ENCODE measurements at places on chromosomes 7 and 10. TPM values are rescaled to one million over a fixed set of nuclear protein-coding genes. Genes with fewer than 3 reads are reported as not detected.

Gene TMEM236
- 0.05 TPM for total RNA-seq

Gene CPVL
- 1.1 TPM for total RNA-seq

Gene SHTN1
- 67.8 TPM for total RNA-seq

Gene TMEM270
- total RNA-seq, result 0.72 TPM

Gene C10orf71
- total RNA-seq, result not detected

Gene HHEX
- total RNA-seq, result 10.1 TPM

Gene SPDYE6
- not detected for total RNA-seq

Gene NEUROD6
- not detected for total RNA-seq

Gene C10orf90
- 0.67 TPM for total RNA-seq

Gene MINDY4
- 6.2 TPM for total RNA-seq

Gene BLNK
- 0.10 TPM for total RNA-seq

Gene CEP55
- total RNA-seq, result 96.4 TPM

Gene MSS51
- total RNA-seq, result 2.3 TPM

Gene INMT
- total RNA-seq, result 0.13 TPM

Gene LYZL1
- total RNA-seq, result not detected

Gene DDIT4
- total RNA-seq, result 157 TPM

Gene LRRC18
- total RNA-seq, result not detected

Gene ELN
- total RNA-seq, result 0.26 TPM

Gene CFAP70
- 0.10 TPM for total RNA-seq

Gene CRYGN
- total RNA-seq, result 0.74 TPM

Gene ITGA8
- 0.18 TPM for total RNA-seq

Gene HILPDA
- 70.8 TPM for total RNA-seq

Gene ZNF212
- total RNA-seq, result 11.3 TPM

Gene C10orf95
- total RNA-seq, result 0.21 TPM

Gene ADCYAP1R1
- total RNA-seq, result not detected

Gene SPDYE9
- total RNA-seq, result not detected

Gene BTBD16
- 0.82 TPM for total RNA-seq

Gene CPA2
- total RNA-seq, result 0.87 TPM

Gene CARD11
- total RNA-seq, result 0.82 TPM

Gene TMEM130
- 0.41 TPM for total RNA-seq

Gene NRG3
- 0.08 TPM for total RNA-seq

Gene ADAM12
- 0.10 TPM for total RNA-seq

Gene C1GALT1
- total RNA-seq, result 54.5 TPM

Gene CPA4
- total RNA-seq, result 3.1 TPM

Gene CYP3A7
- not detected for total RNA-seq

Gene ZNF679
- not detected for total RNA-seq

Gene EVX1
- total RNA-seq, result 0.10 TPM

Gene CCL24
- total RNA-seq, result not detected

Gene STEAP4
- 0.10 TPM for total RNA-seq

Gene PNLIPRP1
- total RNA-seq, result 0.95 TPM

Gene CDHR1
- 0.39 TPM for total RNA-seq

Gene AKR1E2
- 4.7 TPM for total RNA-seq

Gene WNT2
- not detected for total RNA-seq

Gene SH2D4B
- total RNA-seq, result 0.10 TPM

Gene TFPI2
- total RNA-seq, result 2.9 TPM

Gene HMX2
- total RNA-seq, result 2.7 TPM

Gene GRID2IP
- 0.13 TPM for total RNA-seq
